ENCODE measurements at places on chromosomes 16 and 17.

DNA sequence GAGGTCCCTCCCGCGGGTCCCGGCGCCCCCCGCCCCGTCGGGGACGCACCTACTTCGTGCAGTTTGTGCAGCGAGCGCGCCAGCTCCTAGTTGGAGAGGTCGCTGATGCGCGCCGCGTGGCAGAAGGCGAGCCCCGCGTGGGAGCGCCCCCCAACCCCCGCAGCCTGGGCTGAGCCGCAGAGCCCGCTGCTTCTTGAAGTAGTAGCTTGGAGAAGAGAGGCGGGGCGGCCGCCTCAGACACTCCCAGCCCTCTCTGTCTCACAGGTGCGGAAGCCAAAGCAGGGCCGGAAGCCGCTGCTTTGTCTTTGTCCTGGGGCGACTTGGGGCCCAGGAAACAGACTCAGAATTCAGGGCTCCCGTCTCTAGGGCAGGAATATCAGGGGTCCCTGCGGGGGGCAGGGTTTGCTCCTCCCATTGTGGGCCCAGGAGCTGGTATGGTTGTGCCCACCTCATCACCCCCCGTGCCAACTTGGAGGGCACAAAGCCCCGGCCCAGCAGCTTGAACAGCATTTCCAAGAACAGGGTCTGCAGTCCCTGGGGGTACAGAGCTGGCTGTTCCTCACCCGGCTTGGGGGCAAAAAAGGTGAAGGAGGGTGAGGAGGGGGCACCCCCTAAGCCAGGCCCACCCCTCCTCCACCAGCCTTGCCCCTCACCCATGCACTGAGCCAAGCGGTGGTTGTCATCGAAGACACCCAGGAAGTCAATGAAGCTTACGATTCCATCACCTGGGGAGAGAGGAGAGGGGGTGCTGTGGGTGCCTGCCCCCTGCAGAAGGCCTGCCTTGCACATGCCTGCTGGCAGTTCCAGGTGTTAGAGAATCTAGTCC is 13.5 kb downstream of the SPATA32 start:
- DNase-seq, result peak; percentile 76

- DNase-seq, result peak; percentile 86
Observed at GRCh38 chr17:47850692-47851573, at the start of gene SP6. Gene SP6 (minus strand): TSS chr17:47851163. CDS start chr17:47848429, 2,734 bp downstream.

GRCh38 chr17:78779850-78780249 is 2.2 kb downstream of the CYTH1 start:
- DNase-seq, result no peak

GRCh38 chr16:35173295-35173694 is 1713.9 kb downstream of the TP53TG3F start:
- no peak for DNase-seq

DNA sequence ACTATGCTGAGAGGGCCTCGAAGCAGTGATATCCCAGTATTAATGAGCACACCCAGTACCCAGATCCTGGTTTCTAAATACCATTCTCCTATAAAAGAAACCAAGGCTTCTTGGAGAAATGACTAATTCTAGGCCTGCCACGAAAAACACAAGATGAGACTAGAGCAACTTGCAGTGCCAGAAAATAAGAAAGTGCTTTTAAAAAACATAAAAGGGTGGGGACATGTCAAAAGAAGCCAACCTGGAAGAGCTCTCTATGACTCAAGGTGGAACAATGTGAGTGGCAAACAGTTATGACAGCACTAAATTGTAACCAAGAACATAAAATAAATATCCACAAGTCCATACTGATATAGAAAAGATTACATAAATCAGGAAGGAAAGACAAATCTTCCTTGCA is 153.2 kb upstream of the KCNJ18 start:
- DNase-seq, result no peak

GRCh38 chr17:70173681-70174080 is 4.3 kb downstream of the KCNJ2 start:
- no peak for DNase-seq

DNA sequence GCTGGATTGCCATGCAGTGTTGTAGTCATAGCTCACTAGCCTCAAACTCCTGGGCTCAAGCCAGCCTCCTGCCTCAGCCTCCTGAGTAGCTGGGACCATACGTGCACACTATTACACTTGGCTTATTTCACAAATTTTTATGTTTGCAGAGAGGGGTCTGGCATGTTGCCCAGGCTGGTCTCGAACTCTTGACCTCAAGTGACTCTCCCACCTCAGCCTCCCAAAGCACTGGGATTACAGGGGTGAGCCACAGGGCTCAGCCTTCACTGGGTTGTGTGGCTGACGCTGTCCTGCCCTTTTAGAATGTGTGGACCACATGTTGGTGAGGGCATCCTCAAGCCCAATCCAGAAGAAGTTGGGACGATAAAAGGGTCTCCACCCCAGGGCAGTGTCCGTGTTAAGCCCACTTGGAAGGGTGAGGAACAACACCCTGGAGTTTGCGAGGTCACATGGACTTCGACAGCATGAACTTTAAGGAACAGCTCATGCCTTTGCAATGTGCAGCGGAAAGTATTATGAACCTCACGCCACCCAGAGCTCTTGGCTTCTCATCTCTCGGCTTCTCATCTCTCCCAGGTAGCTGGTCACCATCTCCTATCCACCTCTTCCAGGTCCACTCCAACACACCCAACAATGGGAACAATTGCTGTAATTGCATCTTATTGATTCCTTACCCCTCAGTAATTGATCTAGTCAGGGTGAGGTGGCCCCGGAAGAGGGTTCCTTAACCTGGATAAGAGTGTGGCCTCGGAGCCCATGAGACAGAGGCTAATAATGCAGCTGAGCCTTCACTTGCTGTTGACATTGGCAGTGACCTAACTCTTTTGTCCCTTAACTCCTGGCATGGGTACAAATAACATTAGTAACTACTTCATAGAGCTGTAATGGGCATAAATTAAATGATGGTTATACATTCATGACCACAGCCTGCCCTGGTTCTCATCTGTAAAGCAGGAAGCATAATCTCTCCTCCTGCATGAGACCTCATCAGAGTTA is 6.7 kb downstream of the FOXL1 start:
- DNase-seq, result no peak

- peak; percentile 27 for DNase-seq
Observed at GRCh38 chr17:34892461-34893249, 68.6 kb downstream of the CCT6B start.

DNA sequence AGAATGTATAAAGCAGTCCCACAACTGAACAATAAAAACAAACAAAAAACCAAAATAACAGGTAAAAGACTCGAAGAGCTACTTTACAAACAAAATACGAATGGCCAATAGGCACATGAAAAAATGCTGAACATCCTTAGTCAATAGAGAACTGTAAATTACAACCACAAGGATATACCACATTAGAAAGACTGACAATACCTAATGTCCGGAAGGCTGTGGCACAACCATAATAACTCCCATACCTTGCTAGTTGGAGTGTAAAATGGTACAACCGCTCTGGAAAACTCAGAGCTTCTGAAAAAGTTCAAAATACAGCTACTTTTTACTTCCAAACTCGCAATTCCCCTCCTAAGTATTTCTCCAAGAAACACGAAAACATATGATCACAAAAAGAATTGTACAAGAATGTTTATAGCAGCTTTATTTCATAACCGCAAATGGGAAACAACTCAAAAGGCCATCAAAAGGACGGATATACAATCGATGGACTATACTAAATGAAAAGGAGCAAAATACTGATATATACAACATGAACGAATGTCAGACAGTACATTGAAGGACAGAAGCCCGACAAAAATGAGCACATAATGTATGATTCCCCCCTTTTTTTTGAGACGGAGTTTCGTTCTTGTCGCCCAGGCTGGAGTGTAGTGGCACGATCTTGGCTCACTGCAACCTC is 2.3 kb downstream of the TP53 start:
- DNase-seq, result no peak

- no peak for DNase-seq
Observed at GRCh38 chr17:81095383-81095762, 60.4 kb downstream of the BAIAP2 start.

DNA sequence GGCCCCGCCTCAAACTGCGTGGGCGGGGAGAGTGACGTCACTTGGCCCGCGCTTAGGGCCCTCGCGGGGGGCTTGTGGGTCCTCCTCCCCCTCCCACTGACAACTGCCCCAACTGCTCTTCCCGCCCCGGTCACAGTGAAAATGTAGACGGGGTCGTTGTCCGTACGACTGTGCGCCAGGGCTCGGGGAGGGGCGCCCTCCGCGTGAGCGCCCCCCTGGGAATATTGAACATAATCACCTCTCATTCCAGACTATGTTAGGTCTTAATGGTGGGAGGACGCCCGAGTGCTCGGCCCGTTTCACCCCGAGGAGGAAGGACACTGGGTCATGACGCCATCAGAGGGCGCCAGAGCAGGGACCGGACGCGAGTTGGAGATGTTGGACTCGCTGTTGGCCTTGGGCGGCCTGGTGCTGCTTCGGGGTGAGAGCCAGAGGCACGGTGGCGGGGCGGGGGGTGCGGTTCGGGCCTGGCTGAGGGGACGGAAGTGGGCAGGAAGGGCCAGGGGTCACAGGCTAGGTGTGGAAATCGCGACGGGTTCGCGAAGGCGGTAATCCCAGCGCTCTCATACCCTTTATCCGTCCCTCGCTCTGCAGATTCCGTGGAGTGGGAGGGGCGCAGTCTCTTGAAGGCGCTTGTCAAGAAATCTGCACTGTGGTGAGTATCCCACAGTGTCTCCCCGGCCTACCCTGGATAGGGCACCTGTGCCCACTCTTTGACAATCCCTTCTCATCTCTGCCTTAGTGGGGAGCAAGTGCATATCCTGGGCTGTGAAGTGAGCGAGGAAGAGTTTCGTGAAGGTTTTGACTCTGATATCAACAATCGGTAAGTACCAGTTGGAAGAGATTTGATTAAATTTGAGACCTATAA is at the start of gene ELP5:
Gene ELP5, plus strand, starts transcription at position 40 of the 868 bp plus-strand sequence. Its CDS starts 336 bp downstream, at position 376.
- peak; percentile 97 for DNase-seq

DNA sequence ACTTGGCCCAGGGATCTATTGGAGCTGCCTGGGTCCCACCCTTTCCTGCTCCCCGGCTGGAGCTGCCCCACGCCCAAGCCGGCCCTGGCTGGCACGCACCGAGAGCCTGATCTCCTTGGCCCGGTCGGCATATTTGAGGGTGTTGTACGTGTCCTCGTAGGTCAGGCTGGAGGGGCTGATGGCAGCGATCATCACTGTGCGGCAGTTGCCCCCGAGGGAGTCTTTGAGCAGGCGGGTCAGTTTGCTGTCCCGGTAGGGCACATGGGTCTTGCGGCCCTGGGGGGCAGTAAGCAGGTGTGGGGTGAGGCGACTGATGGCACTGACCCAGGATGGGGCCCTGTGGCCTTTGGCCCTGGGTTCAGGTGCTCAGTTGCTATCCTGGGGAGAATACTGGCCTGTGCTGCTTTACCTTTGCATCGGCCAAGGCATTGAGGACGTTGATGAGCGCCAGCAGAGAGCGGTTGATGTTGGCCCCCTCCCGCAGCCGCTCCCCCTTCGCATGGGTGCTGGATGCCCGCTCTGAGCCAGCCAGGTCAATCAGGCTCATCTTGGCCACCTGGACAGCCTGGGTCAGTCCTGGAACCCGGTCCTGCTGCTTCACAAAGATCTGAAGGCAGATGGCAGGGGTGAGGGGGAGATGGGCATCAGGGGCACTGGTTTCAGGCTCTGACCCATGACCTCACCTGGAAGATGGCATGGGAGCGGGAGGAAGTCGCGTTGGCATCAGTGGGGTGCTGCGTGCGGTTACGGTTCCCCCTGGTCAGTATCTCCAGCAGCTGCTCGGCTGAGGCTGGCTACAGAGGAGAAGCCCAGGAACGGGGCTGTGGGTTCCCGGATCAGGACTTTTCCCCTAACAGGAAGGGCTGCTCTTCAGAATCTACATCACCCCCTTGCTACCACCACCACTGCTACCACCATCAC is 13.5 kb downstream of the KIF18B start:
- no peak for DNase-seq

GRCh38 chr17:77694391-77695363 is 263.8 kb upstream of the TNRC6C start:
- DNase-seq, result no peak

DNA sequence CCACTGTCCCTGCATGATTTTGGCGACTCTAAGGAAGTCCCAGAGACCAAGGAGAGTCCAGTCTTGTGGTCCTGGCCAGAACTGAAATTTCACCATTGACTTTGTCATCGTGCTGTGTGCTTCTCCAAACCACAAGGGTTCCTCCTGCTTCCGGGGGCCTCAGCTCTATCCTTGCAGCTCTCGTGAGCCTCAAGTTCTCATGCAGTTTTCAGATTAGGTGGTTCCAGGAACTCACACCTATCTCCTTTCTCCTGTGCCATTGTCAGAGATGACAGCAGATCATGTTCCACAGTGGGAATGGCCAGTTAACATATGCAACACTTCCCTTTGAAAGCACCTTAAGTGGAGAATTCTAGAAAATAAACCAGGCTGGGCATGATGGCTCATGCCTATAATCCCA is 97.9 kb upstream of the CRHR1 start:
- DNase-seq, result no peak

DNA sequence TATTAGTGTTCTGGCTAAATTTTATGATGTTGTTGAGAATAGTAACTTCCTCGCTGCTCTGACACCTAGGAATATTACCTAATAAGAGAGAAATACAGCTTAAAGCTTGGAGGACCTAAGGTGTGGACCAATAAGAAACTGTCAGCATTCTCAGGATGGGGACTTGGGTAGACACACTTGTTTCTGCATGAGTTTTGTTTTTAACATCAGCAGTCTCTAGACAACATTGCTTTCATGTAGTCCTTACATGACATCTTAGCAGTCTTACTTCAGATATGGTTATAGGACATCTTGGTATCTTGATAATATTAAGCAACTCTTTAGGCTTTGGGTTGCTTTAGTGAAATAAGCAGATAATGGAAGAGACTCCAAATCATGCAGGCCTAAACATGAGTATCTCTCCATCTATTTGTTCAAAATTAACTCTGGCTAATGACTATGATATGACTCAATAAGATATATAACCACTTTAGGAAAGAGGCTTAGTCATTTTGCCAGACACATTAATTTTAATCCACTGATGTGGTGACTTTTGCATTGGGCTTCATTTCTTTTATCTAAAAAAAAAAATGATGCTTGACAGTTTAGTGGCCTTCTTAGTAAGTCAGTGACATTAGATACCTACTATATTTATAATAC is 84.5 kb downstream of the WNT3 start:
- no peak for DNase-seq

GRCh38 chr16:86990451-86990850 is 326.7 kb downstream of the C16orf95 start:
- no peak for DNase-seq

- DNase-seq, result peak; percentile 86
Observed at GRCh38 chr17:48728232-48729231, at the start of gene HOXB13. Gene HOXB13 (minus strand): TSS chr17:48728750. CDS start chr17:48728593, 157 bp downstream.

GRCh38 chr16:31440516-31441184 is 1.9 kb downstream of the ZNF843 start:
- DNase-seq, result no peak

DNA sequence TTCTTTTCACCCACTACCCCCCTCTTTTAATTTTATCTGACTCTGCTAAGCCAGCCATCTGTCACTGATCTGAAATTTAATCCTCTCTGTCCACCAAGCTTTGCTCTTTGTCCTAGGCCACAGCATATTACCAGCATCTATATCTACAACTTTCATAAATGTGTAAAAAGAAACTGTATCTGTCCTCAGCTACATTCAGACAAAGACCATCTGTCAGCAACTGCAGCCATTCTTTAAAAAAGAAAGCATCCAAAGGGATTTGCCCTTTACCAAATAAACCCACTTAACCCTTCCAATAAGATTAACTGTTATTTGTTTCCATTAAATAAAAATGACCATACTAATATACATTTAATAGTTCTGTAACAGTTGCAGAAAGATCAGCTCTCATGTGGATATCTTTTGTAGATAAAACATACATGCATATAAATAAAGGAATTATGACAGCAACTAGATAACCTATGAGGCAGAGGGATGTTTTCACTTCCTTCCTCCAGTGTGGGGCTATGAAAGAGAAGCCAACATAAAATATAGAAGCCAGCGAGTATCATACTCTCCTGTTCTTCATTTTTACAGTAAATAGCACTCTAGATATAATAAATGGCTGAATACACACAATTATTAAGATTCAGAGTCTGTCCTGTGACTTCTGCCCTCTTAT is 602.5 kb upstream of the SALL1 start:
- no peak for DNase-seq

All from HTR-8/SVneo (cell line).